ENCODE measurements at places on chromosomes 2 and 18. TPM values are rescaled to one million over a fixed set of nuclear protein-coding genes. Genes with fewer than 3 reads are reported as not detected.

MBD1 gene
- total RNA-seq: 108 TPM

GRCh38 chr2:143532061-143532460, 402.8 kb downstream of the ARHGAP15 start:
- DNase-seq: no peak
- no peaks in the 10 kb centered on the region for H3K36me3 ChIP-seq
- no peaks in the 10 kb centered on the region for H3K27me3 ChIP-seq
- H3K4me1 ChIP-seq: no peaks in the 10 kb centered on the region
- no peak overlapping the region for H3K4me3 ChIP-seq

GRCh38 chr18:49762191-49763077, 50.9 kb downstream of the ACAA2 start:
- H3K27ac ChIP-seq: no peak overlapping the region
- DNase-seq: no peak
- H3K4me3 ChIP-seq: no peak overlapping the region

GRCh38 chr2:42725657-42726056, 38.3 kb downstream of the OXER1 start:
- H3K27me3 ChIP-seq: no peaks in the 10 kb centered on the region
- H3K36me3 ChIP-seq: no peaks in the 10 kb centered on the region
- no peak overlapping the region for H3K4me3 ChIP-seq
- H3K4me1 ChIP-seq: no peaks in the 10 kb centered on the region
- no peak overlapping the region for H3K27ac ChIP-seq

DNA sequence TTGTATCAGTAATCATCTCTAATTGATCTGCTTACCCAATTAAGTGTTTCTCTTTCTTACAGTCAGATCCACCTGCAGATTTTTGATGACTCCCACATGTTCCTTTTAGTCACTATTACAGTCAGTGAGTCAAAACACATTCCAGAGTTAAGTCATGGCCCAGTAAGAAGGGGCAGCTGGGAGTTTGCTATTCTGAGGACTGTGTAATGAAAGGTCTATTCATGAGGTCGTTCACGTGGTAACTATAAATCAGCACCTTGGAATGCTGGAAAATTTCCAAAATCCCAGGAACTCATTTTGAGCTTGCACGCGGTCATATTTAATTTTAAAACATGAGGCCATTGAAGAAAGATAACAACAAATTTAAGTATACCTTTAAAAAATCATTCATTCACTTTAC, 252.5 kb downstream of the XIRP2 start:
- no peaks in the 10 kb centered on the region for H3K36me3 ChIP-seq
- H3K4me3 ChIP-seq: no peak overlapping the region
- peaks cover 29% of the 10 kb centered on the region for H3K4me1 ChIP-seq
- H3K27me3 ChIP-seq: no peaks in the 10 kb centered on the region
